ENCODE measurements at places on chromosomes 13 and 19. TPM values are rescaled to one million over a fixed set of nuclear protein-coding genes. Genes with fewer than 3 reads are reported as not detected.

Gene YJEFN3
- 3.5 TPM for total RNA-seq

Gene TSHZ3
- total RNA-seq = 10.0 TPM

Gene UBE2L5
- not detected for total RNA-seq

Gene FCER2
- total RNA-seq = 47.0 TPM

Gene CYP4F8
- total RNA-seq = not detected

Gene PSG7
- total RNA-seq = not detected

Gene ENOX1
- total RNA-seq = 0.66 TPM

Gene ZNF491
- 2.6 TPM for total RNA-seq

Gene SMIM44
- total RNA-seq = not detected

DNA sequence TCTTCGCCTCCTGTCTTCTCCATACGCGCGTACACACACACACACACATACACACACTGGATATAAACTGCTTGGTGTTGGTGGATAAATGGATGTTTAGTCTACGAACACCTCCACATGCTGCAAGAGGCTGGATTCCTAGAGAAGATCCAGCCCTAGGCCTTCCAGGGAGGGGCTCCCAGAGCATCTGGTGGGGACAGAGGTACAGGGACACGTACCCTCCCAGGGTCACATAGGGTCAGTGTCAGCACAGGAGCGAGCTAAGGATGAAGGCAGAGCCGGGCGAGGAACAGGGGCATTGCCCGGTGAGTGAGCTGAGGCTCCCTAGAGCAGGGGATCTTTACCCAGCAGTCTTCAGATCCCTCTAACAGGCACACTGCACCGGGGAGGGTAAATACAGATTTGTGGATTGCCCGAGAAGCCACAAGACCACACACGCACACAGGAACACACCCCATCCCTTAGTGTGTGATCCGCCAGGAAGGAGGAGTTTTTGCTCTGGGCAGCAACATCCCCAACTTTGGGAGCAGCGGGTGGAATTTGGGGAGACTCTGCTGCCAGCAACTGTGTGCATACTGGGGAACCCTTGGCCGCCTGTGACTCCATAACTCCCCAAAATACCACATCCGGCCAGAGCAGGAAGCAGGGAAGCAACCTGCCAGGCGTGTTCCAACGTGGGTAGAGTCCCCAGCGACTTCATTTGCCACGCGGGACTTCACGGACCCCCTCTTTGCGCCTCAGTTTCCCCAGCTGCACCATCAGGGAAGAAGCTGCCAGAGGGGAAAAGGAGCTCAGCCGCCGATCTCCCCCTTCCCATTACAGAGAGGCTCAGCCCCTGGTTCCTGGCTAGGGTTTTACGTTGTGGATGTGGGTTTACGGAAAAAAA, 5.8 kb upstream of the TLE2 start:
- DNase-seq = peak; percentile 84

GRCh38 chr13:93955904-93956303, 523.6 kb downstream of the DCT start:
- DNase-seq = no peak

GRCh38 chr19:535017-535835, 3.7 kb downstream of the CDC34 start:
- DNase-seq = peak; percentile 75

DNA sequence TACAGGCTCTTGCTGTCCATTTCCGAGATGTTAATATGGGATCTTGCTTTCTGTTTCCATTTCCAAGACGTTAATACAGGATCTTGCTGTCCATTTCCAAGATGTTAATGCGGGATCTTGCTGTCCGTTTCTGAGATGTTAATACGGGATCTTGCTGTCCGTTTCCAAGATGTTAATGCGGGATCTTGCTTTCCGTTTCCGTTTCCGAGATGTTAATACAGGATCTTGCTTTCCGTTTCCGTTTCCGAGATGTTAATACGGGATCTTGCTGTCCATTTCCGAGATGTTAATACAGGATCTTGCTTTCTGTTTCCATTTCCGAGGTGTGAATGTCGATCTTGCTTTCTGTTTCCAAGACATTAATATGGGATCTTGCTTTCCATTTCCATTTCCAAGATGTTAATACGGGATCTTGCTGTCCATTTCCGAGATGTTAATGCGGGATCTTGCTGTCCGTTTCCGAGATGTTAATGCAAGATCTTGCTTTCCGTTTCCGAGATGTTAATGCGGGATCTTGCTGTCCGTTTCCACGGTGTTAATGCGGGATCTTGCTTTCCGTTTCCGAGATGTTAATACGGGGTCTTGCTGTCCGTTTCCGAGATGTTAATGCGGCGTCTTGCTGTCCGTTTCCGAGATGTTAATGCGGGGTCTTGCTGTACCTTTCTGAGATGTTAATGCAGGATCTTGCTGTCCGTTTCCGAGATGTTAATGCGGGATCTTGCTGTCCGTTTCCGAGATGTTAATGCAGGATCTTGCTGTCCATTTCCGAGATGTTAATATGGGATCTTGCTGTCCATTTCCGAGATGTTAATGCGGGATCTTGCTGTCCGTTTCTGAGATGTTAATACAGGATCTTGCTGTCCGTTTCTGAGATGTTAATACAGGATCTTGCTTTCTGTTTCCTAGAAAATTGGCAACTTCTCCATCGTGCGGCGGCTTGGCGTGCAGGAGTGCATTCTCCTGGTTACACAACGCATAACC, 38.3 kb downstream of the PEX11G start:
- no peak for DNase-seq

DNA sequence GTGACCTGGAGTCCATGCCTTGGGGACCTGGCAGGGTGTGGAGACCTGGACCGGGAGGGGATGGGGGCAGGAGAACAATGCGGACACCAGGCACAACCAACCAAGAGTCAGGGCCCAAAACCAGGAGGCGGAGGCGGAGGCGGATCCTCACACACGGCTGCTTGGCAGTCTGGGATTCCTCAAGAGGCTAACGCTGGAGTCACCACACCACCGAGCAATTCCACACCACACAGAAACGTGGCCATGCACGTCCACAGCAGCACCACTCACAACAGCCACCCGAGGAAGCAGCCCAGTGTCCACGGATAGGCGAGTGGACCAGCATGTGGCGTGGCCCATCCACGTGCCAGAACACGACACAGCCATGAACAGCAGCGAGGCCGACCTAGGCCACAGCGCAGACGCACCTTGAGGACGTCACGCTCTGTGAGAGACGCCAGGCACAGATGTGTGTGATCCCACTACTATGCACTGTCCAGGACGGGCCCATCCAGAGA, 17.7 kb downstream of the SBNO2 start:
- no peak for DNase-seq

DNA sequence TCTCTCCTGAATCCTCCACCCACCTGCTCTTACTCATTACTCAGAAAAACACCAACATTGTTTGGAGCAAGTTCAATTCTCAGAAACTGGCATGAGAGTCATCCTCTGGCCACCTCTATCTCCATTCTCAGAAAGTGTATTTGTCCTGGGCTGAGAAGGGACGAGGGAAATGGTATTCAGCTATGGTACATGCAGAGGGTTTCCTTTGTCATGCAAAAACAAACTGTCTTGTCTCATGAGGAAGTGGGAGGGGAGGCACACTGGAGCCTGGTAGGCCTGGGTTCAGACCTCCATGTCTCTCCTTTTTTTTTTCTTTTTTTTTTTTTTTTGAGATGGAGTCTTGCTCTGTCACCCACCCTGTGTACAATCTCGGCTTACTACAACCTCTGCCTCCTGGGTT, 31.9 kb upstream of the LILRA2 start:
- DNase-seq = no peak

DNA sequence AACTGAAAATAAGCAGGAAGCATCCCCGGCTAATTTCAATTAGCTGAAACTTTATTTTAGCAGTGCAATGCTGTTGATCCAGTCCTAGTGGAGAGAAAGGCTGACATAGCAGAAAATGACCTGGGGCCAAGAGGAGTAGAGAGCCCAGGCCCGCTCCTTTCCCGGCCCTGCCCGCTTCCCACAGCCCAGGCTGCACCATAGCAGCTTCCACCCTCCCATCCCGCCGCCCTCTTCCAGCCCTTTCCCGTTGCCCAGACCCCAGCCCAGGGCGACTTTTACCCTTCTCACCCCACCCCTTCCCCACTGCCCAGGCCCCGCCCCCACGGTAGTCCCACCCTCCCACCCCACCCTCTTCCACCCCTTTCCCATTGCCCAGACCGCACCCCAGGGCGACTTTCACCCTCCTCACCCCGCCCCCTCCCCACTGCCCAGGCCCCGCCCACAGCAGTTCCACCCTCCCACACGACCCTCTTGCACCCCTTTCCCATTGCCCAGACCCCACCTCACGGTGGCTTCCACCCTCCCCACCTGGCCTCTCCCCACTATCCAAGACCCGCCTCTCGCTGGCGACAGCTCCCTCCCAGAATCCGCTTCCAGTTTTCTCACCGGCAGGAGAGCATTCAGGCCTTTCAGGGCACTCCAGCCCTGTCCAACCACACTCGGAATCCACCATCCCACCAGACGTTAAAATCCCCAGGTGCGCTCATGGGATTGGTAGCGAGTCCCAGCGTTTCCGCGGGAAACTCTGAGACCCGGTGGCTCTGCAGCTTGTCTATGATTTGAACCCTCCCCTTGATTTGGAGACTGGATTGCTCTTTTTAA, 8.3 kb downstream of the ZNF160 start:
- DNase-seq = no peak

- no peak for DNase-seq
Observed at GRCh38 chr19:38145623-38146022, 78.4 kb downstream of the DPF1 start.

DNA sequence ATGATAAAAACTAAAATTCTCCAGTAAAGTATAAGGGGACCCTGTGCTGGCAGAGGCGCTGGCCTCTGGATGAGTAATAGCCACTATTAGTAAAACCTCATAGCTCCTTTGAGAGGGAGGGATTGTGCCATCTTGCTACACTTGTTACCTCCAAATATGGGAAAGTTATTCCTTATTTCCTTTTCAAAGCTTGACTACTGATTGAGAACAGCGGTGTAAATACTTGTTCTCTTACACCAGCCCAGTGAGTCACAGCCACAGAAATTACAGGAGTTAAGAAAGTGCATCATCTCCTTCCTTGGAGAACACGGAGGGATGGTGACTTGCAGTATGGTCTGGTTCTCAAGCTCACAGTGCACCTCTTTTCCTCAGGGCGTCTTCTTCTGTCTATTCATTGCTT, 379.0 kb downstream of the EFNB2 start:
- DNase-seq = no peak

GRCh38 chr13:99467764-99468163, 33.5 kb upstream of the TM9SF2 start:
- DNase-seq = no peak

GRCh38 chr19:54180691-54181091, 7.7 kb upstream of the TMC4 start:
- peak; percentile 64 for DNase-seq

- DNase-seq = no peak
Observed at GRCh38 chr13:34383728-34384127, 558.3 kb upstream of the NBEA start.

GRCh38 chr19:14997981-14998380, 18.3 kb upstream of the SLC1A6 start:
- DNase-seq = no peak

GRCh38 chr19:15292847-15293582, 39.3 kb downstream of the BRD4 start:
- DNase-seq = peak; percentile 39

DNA sequence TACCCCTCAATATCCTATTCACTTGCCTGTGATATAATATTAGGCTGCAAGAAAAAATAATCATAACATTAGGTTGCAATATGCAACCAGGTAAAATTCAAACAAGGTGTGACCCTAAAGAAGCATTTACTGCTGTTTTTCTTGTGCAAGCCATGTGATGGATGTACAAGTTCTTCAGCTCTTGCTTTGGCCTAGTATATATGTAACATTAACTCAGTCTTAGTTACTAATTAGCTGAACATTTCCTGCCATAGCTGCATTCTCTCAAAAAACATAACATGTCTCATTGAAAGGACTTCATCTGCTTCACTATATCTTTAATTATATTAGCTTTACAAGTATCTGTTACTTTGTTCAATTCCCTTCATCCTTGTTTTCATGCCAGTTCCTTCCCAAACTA, 406.8 kb upstream of the HTR2A start:
- DNase-seq = no peak

DNA sequence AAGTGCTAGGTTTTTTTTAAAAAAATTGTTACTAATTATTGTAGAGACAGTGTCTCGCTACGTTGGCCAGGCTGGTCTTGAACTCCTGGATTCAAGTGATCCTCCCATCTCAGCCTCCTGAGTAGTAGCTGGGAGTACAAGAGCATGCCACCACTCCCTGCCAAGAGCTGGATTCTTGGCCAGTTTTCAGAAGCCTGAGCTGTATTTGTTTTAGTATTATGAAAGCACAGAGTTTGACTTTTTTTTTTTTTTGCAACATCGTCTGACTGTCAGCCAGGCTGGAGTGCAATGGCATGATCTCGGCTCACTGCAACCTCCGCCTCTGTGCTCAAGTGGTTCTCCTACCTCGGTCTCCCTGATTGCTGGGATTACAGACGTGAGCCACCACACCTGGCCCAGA, 7.0 kb downstream of the ARMC6 start:
- no peak for DNase-seq

DNA sequence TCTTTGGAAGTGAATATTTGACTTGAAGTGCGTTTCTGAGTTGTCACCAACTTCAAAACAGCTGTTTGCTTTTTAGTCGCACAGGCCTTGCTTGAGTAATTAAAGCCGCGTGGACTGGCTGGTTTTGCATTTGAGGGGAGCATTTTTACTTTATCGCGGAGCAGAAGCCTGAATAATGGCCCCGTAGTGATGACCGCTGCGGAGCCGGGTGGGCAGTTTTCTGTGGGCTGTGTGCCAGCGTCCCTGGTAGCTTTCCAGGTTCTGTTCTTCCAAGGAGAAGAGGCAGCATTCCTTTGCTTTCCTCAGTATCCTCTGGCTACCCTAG, 1.1 kb downstream of the NAA16 start:
- DNase-seq = no peak

GRCh38 chr13:39528661-39528980, 74.4 kb downstream of the LHFPL6 start:
- DNase-seq = no peak

GRCh38 chr13:46603165-46603603, 50.2 kb downstream of the LRCH1 start:
- no peak for DNase-seq

Data from spleen (tissue), 13 donors.